ENCODE measurements at places on chromosomes 5 and 9.

DNA sequence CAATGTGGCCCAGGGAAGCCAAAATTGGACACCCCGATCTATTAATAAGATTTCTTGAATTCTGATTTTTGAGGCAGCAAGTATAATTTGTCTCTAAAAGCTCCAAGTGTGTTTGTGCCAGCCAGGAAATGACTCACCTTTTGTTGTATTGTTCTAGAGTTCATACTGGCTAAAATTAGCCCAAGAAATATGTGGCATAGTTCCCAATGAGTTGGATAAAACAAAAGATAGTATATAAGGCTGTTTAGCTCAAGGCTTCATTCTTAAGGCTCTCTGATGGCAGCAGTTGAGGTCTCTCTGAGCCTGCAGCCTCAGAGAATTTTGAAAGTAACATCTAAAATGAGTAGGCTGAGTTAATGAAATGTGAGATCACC, 21.6 kb downstream of the HMGXB3 start:
- no peak for DNase-seq
- no peaks in the 10 kb centered on the region for H3K27me3 ChIP-seq
- no peak overlapping the region for H3K4me3 ChIP-seq

DNA sequence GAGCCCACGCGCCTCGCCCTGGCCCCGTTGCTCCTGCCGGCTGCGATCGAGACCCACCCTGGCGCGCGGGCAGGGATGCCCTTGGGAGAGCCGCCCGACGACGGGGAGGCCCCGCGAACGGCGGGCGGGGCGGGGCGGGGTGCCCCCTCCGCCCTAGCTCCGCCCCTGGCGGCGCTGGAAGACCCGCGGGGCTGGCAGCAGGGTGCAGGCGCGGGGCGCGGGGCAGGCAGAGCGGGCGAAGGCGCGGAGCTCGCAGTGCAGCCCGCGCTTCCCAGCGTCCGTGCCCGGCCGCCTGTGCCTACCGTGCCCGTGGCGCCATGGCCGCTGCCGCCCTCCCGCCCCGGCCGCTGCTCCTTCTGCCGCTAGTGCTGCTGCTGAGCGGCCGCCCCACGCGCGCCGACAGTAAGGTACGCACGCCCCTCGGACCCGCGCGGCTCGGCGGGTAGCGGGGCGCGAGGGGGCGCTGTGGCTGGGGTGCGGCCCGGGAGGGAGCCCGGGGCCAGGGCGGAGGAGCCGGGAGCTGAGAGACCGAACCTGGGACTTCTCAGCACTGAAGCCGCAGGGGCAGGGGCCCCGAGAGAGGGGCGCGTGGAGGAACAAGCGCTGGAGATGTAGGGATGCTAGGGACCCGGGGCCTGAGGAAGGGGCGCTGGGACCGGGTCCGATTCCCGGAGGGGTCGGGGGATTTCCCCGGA, at the start of gene OLFML2A:
TSS of gene OLFML2A (plus strand) at position 180 of the 695 bp plus-strand sequence. CDS start at position 318, 138 bp downstream.
- no peak within 1 kb of the TSS for H3K4me3 ChIP-seq
- H3K4me1 ChIP-seq = peaks cover 10% of the 10 kb centered on the region
- peaks cover 3% of the 10 kb centered on the region for H3K27me3 ChIP-seq
- H3K36me3 ChIP-seq = no peaks in the 10 kb centered on the region

DNA sequence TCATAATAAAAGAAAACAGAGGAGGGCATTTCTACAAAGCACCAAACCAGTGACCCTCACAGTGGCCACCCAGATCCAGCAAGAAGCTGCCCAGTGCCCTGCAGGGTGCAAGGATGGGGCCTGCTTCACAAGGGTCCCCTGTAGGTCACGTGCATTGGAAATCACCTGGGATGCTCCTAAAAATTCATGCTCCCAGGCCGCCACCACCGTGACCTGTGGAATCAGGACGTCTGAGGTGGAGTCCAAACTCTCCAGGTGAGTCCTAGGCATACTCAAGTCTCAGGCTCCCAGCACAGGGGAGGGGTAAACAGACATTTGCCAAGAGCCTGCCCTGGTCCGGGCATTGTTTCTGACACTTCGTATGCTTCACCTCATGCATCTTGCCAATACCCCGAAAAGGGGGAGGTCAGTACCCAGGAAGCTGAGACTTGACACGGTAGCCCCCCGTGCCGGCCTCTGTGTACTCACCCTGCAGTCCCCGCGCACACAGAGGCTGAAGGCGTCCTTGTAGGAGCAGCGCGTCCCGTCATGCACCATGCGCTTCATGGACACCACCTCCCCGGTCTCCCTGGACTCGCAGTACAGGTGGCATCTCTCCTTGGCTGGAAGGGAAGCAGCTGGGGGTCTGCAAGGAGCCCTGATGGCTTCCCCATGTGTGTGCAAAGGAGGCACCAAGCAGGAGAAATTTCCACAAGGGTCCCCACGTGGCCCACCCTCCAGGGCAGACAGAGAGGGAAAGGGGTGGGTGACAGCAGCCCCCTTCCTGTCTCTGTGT, 75.5 kb downstream of the ZNF354C start:
- no peak overlapping the region for H3K4me3 ChIP-seq
- no peak for DNase-seq
- no peaks in the 10 kb centered on the region for H3K4me1 ChIP-seq
- H3K27me3 ChIP-seq = no peaks in the 10 kb centered on the region
- H3K27ac ChIP-seq = no peak overlapping the region

DNA sequence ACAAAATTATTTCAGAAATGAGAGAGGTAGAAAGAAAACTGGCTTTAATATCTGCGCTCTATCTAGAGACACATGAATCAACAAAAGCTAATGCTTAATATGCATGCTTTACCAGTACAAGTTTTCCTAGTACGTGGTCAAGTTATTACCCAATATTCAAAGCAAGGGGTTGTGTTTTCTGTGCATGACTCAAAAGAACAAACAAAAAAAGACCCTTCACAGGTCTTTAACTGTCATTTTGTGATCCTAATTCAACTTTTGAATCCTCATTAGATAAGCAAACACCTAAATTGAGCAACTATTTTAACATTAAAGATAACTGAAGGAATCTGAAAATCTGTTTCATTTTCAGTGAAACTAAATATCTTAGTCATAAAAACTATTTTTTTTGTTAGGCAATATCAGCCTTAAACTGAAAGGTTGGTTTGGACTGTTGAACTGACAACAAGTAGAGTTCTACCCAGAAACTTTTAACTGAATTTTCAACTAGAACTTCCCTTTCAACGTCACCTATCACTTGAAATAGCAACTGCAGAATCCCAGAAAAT, 12.5 kb downstream of the ST8SIA4 start:
- peak overlapping the region; percentile 10 for H3K4me3 ChIP-seq
- H3K27ac ChIP-seq = no peak overlapping the region
- H3K27me3 ChIP-seq = no peaks in the 10 kb centered on the region
- H3K4me1 ChIP-seq = peaks cover 26% of the 10 kb centered on the region
- H3K36me3 ChIP-seq = peaks cover 9% of the 10 kb centered on the region
- DNase-seq = no peak

DNA sequence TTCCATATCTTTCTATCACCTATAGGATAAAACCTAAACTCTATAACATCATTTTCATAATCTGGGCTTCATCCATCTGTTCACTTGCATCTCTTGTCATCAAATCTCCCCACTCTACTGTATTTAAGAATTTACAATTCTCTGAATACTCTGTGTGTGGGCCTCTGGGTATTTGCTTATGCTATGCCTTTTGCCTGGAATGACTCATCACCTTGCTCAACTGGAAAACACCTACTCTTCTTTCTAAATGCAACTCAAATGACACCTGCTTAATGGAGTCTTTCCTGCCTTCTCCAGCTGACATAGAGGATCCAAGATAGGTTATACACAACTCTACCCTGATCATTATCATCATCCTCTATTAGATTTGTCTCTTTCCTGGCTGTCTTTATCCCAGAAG, 421.7 kb downstream of the SPATA31D1 start:
- H3K27me3 ChIP-seq = no peaks in the 10 kb centered on the region
- DNase-seq = no peak
- no peaks in the 10 kb centered on the region for H3K4me1 ChIP-seq
- no peaks in the 10 kb centered on the region for H3K36me3 ChIP-seq

- no peaks in the 10 kb centered on the region for H3K27me3 ChIP-seq
- no peaks in the 10 kb centered on the region for H3K4me1 ChIP-seq
- H3K4me3 ChIP-seq = no peak overlapping the region
- DNase-seq = no peak
- H3K36me3 ChIP-seq = no peaks in the 10 kb centered on the region
Observed at GRCh38 chr5:126100767-126101166, 322.4 kb upstream of the GRAMD2B start.

DNA sequence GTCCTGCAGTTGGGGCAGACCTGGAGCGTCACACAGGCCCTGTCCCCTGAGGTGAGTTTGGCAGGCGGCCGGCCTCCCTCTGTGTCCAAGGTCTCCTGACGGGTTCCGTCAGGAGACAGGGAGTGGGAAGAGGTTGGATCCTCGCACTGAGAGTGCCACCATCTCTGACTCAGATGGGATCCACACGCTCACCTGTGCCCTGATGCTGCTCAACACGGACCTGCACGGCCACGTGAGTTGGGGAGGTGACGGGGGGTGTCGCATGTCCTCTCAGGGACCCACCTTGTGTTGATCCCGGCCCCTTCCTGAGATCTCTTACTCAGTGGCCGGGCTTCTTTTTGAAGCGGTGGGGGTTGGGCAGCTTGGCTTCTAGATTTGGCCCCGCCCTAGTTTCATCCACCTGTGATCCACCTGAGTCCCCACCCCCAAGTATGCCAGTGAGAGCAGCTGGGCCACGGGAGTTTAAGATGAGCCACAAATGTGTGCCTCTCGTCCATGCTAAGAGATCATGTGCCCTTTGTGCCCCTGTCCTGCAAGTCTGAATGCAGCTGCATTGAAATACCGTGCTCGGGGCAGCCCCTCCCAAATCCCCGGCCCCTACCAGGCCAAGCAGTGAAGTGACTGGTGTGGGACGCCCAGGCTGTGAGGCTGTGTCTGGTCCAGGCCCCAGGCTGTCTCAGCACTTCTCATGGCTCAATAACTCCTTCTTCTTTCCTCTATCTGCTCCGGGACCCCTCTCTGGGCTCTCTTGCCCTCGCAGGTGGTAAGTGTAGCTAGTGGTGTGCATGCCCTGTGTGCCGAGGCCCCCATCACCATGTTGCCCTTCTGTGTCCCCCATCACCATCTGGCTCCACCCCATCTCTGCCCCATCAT, 27.2 kb downstream of the PSD2 start:
- no peak overlapping the region for H3K4me3 ChIP-seq
- no peaks in the 10 kb centered on the region for H3K36me3 ChIP-seq
- no peaks in the 10 kb centered on the region for H3K27me3 ChIP-seq
- H3K4me1 ChIP-seq = no peaks in the 10 kb centered on the region
- DNase-seq = no peak

GRCh38 chr5:107337281-107337680, 333.5 kb downstream of the EFNA5 start:
- H3K27ac ChIP-seq = no peak overlapping the region
- no peak overlapping the region for H3K4me3 ChIP-seq
- no peak for DNase-seq
- no peaks in the 10 kb centered on the region for H3K36me3 ChIP-seq

DNA sequence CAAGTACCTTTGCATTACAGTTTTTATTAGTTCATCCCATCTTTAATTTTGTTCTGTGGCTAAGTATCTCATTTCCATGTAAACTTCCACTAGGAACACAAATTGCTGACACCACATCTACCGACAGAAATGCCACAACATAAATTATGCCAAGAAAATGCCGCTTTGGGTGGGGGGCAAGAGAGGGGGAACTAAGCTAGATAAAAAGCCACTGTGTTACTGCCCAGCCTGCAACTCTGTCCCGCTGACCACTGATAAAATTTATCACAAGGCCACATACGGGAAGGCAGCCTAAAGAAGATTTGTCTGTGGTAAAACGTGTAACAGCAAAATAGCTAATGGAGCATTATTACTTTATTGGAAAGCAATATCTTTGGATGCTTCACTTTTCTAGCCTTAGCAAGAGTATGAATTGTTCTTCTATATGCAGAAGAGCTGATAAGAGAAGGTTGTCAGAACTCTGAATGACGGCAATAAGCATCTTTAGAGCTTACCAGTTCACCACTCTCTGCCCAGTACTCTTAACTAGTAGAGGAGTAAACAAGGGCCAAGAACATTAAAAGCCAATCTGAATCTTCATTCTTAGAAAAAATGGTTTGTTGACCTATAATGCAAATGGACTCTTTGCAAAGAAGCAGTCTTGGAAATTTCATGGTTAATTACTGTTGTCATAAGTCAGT, 172.2 kb upstream of the MEF2C start:
- no peak for DNase-seq
- no peak overlapping the region for H3K27ac ChIP-seq
- H3K4me1 ChIP-seq = no peaks in the 10 kb centered on the region

DNA sequence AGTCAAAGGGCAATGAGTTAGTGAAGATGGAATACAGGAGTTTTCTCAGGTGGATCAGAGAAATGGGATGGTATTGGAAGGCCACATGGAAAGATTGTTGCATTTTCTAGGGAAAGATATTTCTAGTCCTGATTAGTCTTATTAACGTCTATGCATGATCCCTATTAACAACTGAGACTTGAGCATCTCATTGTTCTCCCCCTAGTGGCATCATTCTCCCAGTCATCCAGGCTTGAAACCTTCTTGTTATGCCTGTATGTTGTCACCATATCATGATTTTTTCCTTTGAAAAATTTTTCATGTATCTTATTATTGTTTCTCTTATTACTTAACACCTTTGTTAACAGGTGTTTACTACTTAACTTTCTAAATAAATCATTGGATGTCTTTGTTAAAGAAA, 34.4 kb downstream of the KIF2A start:
- H3K4me3 ChIP-seq = no peak overlapping the region
- DNase-seq = no peak
- no peaks in the 10 kb centered on the region for H3K27me3 ChIP-seq
- H3K4me1 ChIP-seq = peaks cover 19% of the 10 kb centered on the region
- no peaks in the 10 kb centered on the region for H3K36me3 ChIP-seq

DNA sequence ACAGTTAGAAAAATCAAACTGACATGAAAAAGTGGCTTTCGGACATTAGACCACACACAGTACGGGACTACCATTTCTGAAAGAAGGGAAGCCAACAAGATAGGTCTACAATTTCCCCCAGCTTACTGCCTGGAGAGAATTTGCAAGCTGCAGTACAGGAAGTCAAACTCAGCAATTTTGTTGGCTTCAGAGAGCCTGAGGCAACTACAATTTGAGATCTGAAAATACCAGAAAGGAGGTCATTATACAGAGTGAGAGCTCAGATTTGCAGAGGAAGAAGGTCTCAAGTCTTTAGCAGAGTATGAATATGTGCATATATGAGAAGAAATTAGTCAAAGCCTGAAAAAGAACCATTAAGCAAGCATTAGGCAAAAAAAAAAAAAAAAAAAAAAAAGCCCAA, 83.0 kb downstream of the OXCT1 start:
- no peak overlapping the region for H3K4me3 ChIP-seq
- H3K27me3 ChIP-seq = no peaks in the 10 kb centered on the region
- H3K4me1 ChIP-seq = no peaks in the 10 kb centered on the region
- no peak for DNase-seq
